ENCODE measurements at places on chromosomes 16 and 17.
A peak's percentile ranks its signal among the peaks of the same experiment; 100 is the strongest.

DNA sequence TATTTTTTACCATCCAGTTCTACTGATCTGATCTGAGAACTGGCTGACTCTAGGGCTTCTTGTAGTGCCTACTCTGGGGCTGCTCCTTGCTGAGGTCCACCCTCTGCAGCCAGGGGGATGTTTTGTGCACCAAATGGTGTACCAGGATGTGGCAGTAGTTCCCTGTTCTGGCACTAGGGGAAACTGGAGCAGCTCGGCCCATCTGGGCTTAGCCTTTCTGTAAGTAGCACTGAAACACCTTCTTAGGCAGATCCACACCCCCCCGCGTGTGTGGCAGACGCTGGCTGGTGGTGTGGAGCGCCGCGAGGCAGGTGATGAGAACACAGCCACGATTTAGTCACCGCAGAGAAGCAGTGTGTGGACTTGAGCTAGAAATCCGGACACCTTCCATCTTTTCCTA, 17.0 kb downstream of the DUSP14 start:
- DNase-seq = no peak

- peak; percentile 16 for DNase-seq
Measured at GRCh38 chr17:4565209-4566141, 5.1 kb upstream of the GGT6 start.

GRCh38 chr16:55144651-55145050, 179.4 kb upstream of the IRX6 start:
- no peak for DNase-seq

- no peak for DNase-seq
Measured at GRCh38 chr17:8859027-8859803, 8.3 kb downstream of the PIK3R6 start.

DNA sequence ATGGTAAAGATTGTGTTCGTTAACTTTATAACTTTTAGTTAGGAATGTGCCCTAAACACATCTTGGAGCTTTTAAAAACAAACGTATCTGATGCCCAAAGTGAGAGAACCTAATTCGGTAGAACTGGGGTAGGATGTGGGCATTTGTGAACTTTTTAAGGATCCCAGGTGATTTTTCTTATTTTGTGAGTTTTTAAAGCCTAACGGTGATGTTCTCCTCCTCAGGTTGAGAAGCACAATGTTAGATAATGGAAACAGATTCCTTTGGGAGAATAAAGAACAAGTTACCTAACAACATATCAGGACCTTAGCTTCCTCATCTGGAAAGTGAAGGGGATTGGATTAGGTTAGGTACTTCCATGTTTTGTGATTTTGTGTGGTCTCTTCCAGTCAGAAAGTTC, 687 bp downstream of the SAP30BP start:
- no peak for DNase-seq

- no peak for DNase-seq
Measured at GRCh38 chr17:38556239-38556638, 49.5 kb downstream of the SRCIN1 start.

DNA sequence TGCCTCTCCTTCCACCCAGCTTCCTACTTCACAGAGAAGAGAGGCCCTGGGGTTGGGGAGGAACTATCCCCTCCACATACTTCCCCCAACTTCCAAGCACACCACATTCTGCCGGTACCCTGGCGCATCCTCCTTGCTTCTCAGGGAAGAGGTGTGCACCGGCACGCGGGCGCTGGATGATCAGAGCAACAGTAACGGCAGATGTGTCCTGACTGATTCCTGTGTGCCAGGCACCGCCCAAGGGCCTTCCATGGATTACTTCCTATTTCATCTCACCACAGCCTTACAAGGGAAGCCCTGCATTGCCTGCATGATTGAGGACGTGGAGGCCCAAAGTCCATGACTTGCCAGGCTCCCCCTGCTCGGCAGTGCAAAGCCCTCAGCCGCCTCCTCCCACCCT, 21.1 kb upstream of the MLKL start:
- DNase-seq = no peak
